ENCODE measurements at places on chromosomes 12 and 14.

- H3K27me3 ChIP-seq, result no peaks in the 10 kb centered on the region
- no peaks in the 10 kb centered on the region for H3K36me3 ChIP-seq
- no peak overlapping the region for H3K4me3 ChIP-seq
- no peak overlapping the region for H3K27ac ChIP-seq
These were observed 4.2 kb downstream of the CSRP2 start for GRCh38 chr12:76874491-76875190.

- H3K27me3 ChIP-seq, result no peaks in the 10 kb centered on the region
- peaks cover 34% of the 10 kb centered on the region for H3K4me1 ChIP-seq
- peak overlapping the region; percentile 91 for H3K27ac ChIP-seq
- DNase-seq, result no peak
These were observed 7.7 kb upstream of the PPP1R13B start for GRCh38 chr14:103854822-103855733.

- no peaks in the 10 kb centered on the region for H3K36me3 ChIP-seq
- DNase-seq, result no peak
- H3K4me3 ChIP-seq, result peak overlapping the region; percentile 85
- peaks cover 52% of the 10 kb centered on the region for H3K4me1 ChIP-seq
These were observed 573 bp upstream of the SUSD6 start for GRCh38 chr14:69610874-69611171.

- H3K27ac ChIP-seq, result no peak overlapping the region
- DNase-seq, result no peak
These were observed 82.4 kb upstream of the CCND2 start for GRCh38 chr12:4191149-4191548.

GRCh38 chr12:62714181-62714773, 220.7 kb downstream of the PPM1H start:
- no peak for DNase-seq
- H3K36me3 ChIP-seq, result peaks cover 1% of the 10 kb centered on the region
- H3K4me3 ChIP-seq, result no peak overlapping the region
- H3K27ac ChIP-seq, result peak overlapping the region; percentile 75
- peaks cover 53% of the 10 kb centered on the region for H3K4me1 ChIP-seq

DNA sequence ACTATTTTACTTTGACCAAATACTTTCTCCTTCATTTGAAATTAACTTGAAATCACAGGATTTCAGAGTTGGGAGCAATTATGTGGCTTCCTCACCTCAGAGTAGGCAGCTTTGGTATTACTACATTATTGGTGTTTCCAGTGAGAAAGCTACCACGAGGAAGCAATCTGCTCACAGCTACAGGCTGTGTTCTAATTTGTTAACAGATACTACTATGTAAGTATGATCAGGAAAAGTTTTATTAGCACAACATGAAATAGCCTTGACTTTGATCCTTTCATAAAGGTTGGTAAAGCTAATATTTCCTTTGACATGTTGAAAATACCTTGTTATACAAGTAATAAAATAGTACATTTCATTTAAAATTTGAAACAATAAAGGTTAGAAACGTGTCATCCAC, 30.6 kb downstream of the TAOK3 start:
- no peak overlapping the region for H3K27ac ChIP-seq
- H3K4me1 ChIP-seq, result peaks cover 7% of the 10 kb centered on the region
- H3K27me3 ChIP-seq, result no peaks in the 10 kb centered on the region
- no peak for DNase-seq
- no peak overlapping the region for H3K4me3 ChIP-seq
- H3K36me3 ChIP-seq, result no peaks in the 10 kb centered on the region

GRCh38 chr12:48859607-48860006, 6.1 kb downstream of the RND1 start:
- H3K27ac ChIP-seq, result no peak overlapping the region
- peaks cover 16% of the 10 kb centered on the region for H3K36me3 ChIP-seq
- H3K4me1 ChIP-seq, result peaks cover 22% of the 10 kb centered on the region
- no peak for DNase-seq
- H3K27me3 ChIP-seq, result no peaks in the 10 kb centered on the region
- H3K4me3 ChIP-seq, result no peak overlapping the region

GRCh38 chr14:70064136-70064865, 124.5 kb downstream of the SLC8A3 start:
- no peak overlapping the region for H3K4me3 ChIP-seq
- no peak for DNase-seq
- H3K27me3 ChIP-seq, result peaks cover 56% of the 10 kb centered on the region
- no peaks in the 10 kb centered on the region for H3K36me3 ChIP-seq

- H3K27me3 ChIP-seq, result no peaks in the 10 kb centered on the region
- no peaks in the 10 kb centered on the region for H3K36me3 ChIP-seq
- H3K27ac ChIP-seq, result no peak overlapping the region
- peaks cover 27% of the 10 kb centered on the region for H3K4me1 ChIP-seq
- DNase-seq, result no peak
These were observed 464.4 kb downstream of the ZFP36L1 start for GRCh38 chr14:68328509-68328908.

GRCh38 chr14:57153286-57153685, 115.4 kb downstream of the EXOC5 start:
- peaks cover 9% of the 10 kb centered on the region for H3K27me3 ChIP-seq
- no peak overlapping the region for H3K27ac ChIP-seq
- H3K4me3 ChIP-seq, result no peak overlapping the region
- H3K36me3 ChIP-seq, result no peaks in the 10 kb centered on the region
- DNase-seq, result no peak

- peaks cover 10% of the 10 kb centered on the region for H3K4me1 ChIP-seq
- no peaks in the 10 kb centered on the region for H3K36me3 ChIP-seq
- H3K27me3 ChIP-seq, result peaks cover 2% of the 10 kb centered on the region
- no peak for DNase-seq
These were observed 369.3 kb upstream of the DCN start for GRCh38 chr12:91551927-91552326.

DNA sequence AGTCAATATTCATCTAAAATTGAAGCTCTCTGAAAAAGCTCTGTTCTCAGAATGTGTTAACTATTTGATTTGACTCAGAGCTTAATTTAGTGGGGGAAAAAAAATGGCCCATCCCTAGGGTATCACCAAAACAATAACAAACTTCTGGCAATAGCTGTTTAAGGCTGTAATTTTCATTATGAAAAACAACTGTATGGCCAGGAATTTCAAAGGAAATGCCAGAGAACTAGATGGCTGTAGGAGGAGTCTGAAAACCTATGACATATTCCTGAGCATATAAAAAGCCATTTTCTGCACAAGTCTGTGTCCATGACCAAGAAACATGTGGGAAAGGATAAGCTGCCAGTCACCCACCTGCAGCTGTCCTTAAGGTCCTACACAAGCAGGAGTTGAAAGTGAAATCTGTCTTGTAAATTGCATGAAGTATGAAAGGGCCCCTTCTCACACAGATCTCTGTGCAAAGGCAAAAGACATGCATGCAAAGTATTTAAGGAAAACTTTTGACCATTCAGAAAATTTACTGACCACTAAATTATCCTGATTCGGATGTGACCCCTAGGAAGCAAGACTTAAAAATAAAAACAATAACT, 299.1 kb downstream of the BTG1 start:
- DNase-seq, result no peak
- H3K27ac ChIP-seq, result no peak overlapping the region
- peaks cover 5% of the 10 kb centered on the region for H3K36me3 ChIP-seq
- no peaks in the 10 kb centered on the region for H3K27me3 ChIP-seq
- peaks cover 7% of the 10 kb centered on the region for H3K4me1 ChIP-seq

DNA sequence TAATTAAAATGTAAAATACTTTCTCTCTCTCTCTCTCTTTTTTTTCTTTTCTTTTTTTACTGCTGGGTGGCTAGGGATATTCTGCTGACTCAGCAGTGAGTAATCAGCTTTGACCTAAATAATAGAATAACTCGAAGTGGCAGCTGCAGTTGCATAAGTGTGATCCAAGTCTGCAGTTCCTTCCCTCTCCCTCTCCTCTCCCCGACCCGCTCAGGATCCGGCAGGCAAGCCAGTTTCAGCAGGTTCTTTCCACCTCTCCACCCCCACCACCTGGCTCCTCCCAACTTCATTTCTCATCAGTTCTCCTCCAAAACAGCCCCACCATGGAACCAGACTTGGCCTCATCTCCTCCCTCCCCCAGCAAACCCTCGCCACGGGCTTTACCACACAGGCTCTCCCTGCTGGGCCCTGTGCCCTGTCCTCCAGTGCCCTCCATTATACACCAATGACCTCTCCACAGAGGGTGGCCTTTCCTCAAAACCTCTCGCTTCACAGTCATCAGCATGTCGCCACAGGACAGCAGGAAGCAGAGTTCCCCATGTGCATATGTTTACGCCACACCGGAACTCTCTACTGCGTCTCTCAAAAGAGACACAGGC, 22.4 kb downstream of the SLC7A8 start:
- H3K27me3 ChIP-seq, result no peaks in the 10 kb centered on the region
- peaks cover 25% of the 10 kb centered on the region for H3K36me3 ChIP-seq
- peak overlapping the region; percentile 11 for H3K4me3 ChIP-seq
- H3K27ac ChIP-seq, result peak overlapping the region; percentile 77
- no peak for DNase-seq

GRCh38 chr14:38790916-38791315, 312.1 kb downstream of the SEC23A start:
- H3K4me3 ChIP-seq, result no peak overlapping the region
- no peaks in the 10 kb centered on the region for H3K4me1 ChIP-seq
- DNase-seq, result no peak
- H3K27ac ChIP-seq, result no peak overlapping the region
- no peaks in the 10 kb centered on the region for H3K36me3 ChIP-seq

DNA sequence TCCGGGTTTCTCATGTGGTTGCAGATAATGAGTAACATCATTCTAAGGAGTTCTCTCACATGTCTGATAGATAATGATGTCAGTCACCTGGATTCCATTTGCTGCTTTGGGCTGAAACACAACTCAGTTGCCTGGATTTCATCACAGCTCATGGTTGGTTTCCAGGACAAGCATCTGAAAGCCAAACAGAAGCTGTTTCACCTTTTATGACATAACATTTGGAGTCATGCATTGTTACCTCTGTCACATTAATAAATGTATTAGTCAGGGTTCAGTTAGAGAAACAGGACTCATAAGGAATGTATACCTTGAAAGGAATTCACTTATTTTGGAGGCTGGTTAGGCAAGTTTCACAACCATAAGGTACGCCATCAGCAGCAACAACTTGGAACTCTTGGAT, 251.9 kb upstream of the ATXN7L3B start:
- H3K27ac ChIP-seq, result no peak overlapping the region
- no peaks in the 10 kb centered on the region for H3K36me3 ChIP-seq
- no peak for DNase-seq
- H3K27me3 ChIP-seq, result no peaks in the 10 kb centered on the region
- H3K4me1 ChIP-seq, result peaks cover 3% of the 10 kb centered on the region

DNA sequence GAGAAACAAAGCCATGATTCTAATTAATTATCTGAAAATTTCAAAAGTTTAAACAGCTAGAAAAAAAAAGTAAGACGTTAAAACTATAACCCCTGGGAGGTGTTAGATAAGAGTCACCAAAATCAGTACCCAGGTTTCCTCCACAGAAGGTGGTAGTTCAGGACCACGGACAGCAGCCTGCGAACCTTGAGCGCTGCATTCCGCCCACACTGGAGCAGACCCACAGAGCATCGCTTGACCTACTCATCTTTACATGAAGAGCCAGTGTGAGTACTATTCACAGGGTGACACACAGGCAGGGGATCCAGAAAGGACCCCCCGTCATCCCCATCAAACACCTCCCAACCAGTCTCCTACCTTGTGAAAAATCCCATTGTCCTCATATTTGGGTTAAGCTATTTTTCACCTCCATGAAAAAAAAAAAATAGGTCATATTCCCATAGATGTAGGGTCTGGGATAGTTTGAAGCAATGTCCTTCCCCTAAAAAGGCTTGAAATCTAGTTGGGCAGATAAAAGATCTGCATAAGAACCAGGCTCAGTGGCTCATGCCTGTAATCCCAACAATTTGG, 8.8 kb upstream of the CHGA start:
- H3K4me1 ChIP-seq, result no peaks in the 10 kb centered on the region
- DNase-seq, result no peak

DNA sequence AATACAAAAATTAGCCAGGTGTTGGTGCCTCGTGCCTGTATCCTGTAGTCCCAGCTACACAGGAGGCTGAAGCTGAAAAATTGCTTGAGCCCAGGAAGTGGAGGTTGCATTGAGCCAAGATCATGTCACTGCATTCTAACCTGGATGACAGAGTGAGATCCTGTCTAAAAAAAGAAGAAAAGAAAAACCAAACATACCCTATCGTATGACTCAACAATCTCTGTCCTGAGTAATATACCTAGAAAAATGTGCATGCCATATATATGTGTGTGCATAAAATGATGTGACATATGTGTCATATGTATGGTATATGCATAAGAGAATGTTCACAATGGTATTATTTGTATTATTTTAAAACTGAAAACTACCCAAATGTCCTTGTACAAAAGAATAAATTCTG, 261.5 kb upstream of the CLEC14A start:
- H3K4me3 ChIP-seq, result no peak overlapping the region
- DNase-seq, result no peak
- no peak overlapping the region for H3K27ac ChIP-seq
- H3K27me3 ChIP-seq, result no peaks in the 10 kb centered on the region
- no peaks in the 10 kb centered on the region for H3K36me3 ChIP-seq
- H3K4me1 ChIP-seq, result no peaks in the 10 kb centered on the region

DNA sequence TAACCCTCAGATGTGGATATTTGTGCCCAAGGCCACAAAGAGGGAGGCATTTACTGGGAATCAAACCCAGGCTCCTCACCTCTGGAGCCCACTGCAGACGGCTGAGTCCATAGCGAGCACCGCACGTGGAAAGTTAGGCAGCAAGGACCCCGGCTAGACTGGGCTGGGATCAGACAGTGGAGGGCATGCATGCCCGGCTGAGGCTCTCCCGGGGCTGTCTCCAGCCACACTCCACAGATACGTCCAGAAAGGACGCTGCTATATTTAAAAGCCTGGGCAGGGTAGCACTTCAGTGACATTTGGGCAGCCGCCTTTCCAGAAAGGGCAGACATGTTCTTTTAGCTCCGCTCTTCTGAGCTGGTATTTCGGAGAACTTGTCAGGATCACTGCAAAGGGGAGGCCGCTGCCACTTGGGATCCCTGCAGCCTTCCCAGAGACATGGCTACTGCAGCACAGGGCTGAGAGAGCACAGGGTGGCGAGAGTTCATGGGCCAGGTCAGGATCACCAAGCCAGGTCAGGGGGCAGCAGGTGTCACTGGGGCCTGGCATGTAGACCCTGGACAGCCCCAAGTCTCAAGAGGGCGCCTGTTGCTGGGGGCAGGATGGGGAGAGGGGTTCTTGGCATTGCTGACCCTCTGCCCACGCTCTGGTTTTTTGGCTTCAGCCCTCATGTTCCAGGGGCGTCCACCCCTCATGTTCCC, 121.7 kb downstream of the PHETA1 start:
- peaks cover 12% of the 10 kb centered on the region for H3K4me1 ChIP-seq
- H3K4me3 ChIP-seq, result no peak overlapping the region
- peaks cover 12% of the 10 kb centered on the region for H3K36me3 ChIP-seq
- no peak for DNase-seq

- H3K36me3 ChIP-seq, result no peaks in the 10 kb centered on the region
- H3K27ac ChIP-seq, result peak overlapping the region; percentile 61
- no peak overlapping the region for H3K4me3 ChIP-seq
- H3K27me3 ChIP-seq, result no peaks in the 10 kb centered on the region
These were observed 41.7 kb upstream of the EMP1 start for GRCh38 chr12:13154831-13155230.

DNA sequence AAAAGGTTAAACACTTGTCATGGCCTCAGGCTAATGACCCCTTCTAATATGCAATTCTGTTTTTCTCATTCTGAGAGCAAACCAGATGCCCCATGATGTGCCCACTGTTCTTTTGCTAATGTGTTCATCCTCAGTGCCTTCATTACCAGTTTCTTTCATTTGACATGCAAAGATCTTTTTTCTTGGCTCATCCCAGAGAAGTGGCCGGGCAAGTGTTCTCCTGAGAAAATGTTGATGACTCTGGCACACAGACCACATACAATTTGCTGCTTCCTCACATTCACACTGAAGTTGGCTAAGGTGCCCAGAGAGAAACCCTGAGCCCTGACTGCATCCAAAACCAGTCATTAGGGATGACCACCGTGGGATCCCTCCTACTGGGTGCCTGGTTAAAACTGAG, 833.3 kb downstream of the DIO2 start:
- no peak overlapping the region for H3K4me3 ChIP-seq
- H3K27ac ChIP-seq, result no peak overlapping the region
- no peaks in the 10 kb centered on the region for H3K36me3 ChIP-seq

Measured in mesothelial cell of epicardium (in vitro differentiated cells).